A549 (cell line): ENCODE measurements at places on chromosomes 4 and X.
A peak's percentile ranks its signal among the peaks of the same experiment; 100 is the strongest.

DNA sequence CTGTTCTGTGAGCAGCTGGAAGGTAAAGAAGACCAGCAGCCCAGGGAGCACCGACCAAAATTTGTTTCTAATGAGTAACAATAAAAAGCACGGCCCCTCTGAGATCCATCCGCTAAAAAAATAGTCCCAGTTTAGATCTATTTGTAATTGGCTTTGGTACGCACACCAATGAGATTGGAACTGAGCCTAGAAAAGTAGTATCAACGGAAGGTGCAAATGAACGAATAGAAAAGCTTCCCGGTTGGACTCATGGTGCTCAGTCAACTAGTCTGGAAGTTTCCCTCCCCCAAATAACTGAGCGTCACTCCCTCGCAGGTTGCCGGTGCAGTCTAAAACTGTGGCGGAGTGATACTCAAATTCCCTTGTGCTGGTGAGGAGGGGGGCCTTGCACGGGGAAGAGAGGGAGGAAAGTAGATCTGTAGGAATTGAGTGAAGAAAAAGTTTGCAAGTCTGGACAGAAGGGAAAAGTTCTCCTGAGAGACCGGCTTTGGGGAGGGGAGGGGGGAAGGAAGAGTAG lies at the start of gene COL4A5:
TSS of gene COL4A5 (plus strand) at position 413 of the 517 bp plus-strand sequence. CDS start 288 bp downstream, outside the sequence.
- peak; percentile 95 for DNase-seq

- no peak for DNase-seq
These were observed 163.0 kb upstream of the TET2 start for GRCh38 chr4:104983615-104984179.

- DNase-seq: no peak
These were observed 3.7 kb downstream of the CTAG2 start for GRCh38 chrX:154649503-154650220.

GRCh38 chr4:39068907-39069306 lies 6.9 kb downstream of the KLHL5 start:
- DNase-seq: no peak

DNA sequence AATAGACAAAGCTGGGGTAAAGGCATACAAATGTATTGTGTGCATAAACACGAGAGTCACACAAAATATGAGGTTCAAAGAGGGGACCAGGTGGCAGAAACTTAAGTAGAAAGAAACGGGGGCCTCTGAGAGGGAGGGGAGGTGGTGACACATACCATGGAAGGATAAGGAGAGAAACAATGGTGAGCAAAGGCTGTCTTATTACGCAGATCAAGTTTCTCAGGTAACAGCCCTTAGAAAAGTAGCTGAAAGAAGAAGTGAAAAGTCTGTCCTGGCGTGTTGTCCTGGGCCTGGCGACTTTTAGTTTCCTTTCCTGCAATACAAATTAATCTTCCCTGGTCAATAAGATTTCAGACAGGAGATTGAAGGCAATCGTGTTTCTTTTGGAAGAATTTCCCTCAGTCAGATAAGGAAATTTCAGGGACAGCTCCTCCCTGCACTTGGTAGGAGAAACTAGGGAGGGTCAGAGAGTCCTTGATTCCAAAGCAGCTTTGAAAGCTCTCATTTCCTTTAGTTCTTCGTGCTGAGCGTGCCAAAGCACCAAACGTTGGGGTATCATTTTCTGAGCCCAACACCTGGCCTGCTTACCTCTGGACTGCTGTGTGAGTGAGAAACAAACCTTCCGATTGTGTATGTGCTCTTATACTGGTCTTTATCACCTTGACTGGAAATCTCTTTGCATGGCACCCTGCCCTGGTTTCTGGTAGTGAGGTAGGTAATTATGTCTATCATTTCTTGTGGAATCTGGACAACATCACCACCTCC lies 676.7 kb upstream of the LCORL start:
- no peak for DNase-seq

- DNase-seq: no peak
These were observed 53.0 kb downstream of the MSN start for GRCh38 chrX:65720381-65720964.

DNA sequence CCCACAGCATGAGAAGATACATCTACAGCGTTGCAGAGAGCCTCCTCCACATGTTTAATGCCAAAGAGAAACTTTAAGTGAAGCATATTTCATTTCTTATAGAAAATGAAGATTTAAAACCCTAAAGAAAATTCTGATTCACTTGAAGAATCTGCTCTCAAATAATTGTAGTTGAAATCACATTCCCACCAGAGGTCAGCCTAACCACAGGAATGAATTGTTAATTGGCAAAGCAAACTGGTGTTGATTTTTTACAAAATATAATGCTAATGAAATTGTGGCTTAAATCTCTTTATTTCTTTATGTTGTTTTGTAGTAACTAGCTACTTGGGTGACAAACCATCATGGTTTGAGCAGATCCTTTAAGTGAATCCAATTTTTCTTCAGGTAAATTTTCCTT lies 31.1 kb upstream of the WDR17 start:
- peak; percentile 27 for DNase-seq

DNA sequence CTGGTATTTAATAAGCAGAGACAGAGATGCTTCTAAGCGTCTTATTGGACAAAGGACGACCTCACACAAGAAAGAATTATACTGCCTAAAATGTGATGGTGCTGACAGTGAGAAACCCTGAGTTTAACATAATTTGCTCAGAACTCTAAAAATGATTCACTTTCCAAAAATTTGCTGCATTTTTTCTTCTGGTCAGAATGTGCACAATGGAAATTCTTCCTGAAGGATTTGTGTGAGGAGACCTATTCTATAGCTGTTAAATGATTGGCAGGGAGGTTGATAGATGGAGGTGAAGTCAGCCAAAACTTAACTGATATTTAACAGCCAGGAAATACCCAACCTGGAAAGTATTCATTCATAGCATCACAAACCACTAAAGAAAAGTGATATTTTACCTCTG lies 1.7 kb downstream of the MAGEC3 start:
- DNase-seq: no peak

DNA sequence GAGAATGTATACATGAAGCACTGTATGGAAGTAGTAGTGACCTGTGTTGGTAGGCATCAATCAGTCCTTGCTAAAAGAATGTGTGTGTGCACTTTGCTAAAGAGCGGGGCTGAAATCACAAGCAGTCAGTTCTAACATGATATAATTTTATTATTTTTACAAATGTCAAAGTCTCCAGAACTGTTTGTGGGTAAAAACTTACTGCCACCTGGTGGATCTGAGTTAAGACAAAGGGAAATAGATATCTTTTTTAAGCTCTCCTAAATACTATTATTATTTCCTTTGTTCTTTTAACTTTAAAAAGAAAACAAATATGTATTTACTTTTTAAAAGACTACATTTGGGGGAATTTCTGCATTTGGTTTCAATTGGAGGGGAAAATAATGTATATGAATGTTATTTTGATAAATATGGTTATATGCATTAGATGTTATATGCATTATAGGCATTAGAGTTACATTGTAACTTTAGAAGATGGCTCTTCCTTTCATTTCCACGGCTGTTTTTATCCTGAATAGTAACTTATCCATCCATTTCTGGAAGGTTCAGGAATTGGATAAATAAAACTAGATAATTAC lies 7.8 kb upstream of the CLOCK start:
- DNase-seq: peak; percentile 11

- no peak for DNase-seq
These were observed 97.6 kb upstream of the C1GALT1C1 start for GRCh38 chrX:120727452-120727851.
